ENCODE measurements at places on chromosomes 16 and 17.

- no peak for DNase-seq
These were observed 20.1 kb downstream of the MYBBP1A start for GRCh38 chr17:4534928-4535666.

DNA sequence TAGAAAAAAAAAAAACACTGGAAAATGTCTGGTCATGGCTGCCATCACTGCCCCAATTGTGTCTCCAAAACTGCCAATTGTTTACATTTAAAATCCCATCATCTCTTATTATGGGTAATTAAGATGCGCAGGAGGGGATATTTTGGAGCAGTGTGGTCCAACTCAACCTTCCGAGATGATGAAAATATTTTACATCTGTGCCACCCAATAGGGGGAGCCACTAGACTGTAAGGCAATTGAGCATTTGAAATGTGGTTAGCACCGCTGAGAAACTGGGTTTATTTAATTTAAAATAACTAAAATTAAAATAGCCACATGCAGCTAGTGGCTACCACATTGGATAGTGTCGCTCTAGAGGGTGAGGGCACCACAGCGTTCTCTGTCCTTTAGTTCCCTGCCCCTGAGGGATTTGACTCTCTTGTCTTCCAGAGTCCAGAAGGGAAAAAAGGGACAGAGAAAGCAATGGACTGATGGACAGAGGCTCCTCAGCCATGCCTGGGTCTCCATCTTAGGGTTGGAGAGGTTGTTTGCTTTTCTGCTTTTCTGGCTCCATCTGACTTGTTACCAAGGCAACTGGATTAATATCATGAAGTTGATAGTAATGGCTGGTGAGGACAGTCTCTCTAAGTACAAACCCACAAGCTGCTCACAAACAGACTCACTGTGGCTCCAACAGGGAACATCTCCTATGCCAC lies 3.5 kb downstream of the MPO start:
- DNase-seq = no peak

GRCh38 chr16:72029567-72030271 lies 21.2 kb downstream of the DHODH start:
- no peak for DNase-seq

DNA sequence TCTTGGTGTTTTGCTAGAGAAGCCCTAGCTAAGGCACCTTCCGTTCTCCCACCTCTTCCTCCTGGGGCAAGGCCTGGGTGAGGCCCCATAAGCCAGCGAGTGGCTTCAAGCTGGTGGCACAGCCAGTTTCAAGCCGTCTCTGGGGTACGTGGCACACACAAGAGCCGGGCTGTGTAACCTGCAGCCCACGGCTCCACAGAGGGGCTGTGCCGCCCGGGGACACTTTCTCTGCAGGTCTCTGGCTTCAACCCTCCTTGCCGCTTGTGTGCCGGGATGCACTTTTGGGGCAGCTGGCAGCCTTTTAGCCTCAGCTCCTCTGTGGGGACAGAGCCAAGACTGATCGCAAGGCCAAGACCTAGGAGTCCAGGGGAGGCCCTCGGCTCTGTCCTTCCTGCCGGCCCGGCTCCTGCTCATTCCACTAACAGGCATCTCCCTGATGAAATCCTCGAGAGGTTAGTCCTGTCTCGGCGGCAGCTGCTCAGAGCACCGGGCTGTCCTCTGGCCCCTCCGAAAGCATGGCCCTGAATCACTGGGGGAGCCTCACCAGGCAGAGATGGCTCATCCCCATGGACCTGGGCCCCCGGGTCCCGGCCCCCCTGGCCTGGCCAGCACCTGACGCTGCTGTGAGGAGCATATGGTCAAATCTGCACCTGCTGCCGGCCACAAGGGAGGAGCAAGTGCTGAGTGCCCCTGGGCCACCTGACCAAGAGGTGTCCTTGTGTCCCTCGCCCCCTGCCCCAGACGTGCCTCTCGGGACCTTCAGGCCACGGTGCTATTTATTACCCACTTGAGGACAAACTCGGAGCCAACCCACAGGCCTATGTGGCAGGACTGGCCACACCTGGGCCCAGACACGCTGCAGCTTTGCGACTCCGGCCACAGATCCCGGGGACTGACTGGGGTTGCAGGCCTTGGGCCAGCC lies 98.5 kb downstream of the METRNL start:
- no peak for DNase-seq

- no peak for DNase-seq
These were observed 550.1 kb downstream of the KCNJ18 start for GRCh38 chr17:22242472-22242871.

DNA sequence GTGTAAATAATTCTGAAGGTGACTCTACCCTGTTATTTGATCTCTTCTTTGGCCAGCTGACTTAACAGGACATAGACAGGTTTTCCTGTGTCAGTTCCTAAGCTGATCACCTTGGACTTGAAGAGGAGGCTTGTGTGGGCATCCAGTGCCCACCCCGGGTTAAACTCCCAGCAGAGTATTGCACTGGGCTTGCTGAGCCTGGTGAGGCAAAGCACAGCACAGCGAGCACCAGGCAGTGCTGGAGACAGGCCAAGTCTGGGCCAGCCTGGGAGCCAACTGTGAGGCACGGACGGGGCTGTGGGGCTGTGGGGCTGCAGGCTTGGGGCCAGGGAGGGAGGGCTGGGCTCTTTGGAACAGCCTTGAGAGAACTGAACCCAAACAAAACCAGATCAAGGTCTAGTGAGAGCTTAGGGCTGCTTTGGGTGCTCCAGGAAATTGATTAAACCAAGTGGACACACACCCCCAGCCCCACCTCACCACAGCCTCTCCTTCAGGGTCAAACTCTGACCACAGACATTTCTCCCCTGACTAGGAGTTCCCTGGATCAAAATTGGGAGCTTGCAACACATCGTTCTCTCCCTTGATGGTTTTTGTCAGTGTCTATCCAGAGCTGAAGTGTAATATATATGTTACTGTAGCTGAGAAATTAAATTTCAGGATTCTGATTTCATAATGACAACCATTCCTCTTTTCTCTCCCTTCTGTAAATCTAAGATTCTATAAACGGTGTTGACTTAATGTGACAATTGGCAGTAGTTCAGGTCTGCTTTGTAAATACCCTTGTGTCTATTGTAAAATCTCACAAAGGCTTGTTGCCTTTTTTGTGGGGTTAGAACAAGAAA lies 5.1 kb downstream of the STH start:
- DNase-seq = peak; percentile 26

- no peak for DNase-seq
These were observed 1053.4 kb upstream of the RBFOX1 start for GRCh38 chr16:6279286-6279685.

DNA sequence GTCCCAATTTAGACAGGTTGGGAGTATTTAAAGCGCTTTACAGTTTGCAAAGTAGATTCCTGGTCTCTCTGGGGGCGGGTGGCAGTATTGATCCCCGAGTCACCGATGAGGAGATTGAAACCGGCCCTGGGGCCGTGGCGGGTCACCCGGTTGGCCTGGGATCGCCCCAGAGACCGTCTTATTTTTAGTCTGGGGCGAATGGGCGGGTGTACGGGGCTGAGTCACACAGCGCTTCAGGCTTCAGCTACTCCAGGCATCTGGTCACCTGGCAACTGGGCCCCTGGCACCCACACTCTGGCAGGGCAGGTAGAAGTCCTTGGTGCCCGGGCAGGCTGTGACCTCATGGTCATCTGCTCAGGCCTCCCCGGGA lies 669 bp downstream of the MIEF2 start:
- peak; percentile 46 for DNase-seq

- peak; percentile 69 for DNase-seq
These were observed 45.8 kb downstream of the AKAP1 start for GRCh38 chr17:57130708-57131461.

GRCh38 chr17:28737770-28738679 lies 5.8 kb upstream of the TRAF4 start:
- no peak for DNase-seq

DNA sequence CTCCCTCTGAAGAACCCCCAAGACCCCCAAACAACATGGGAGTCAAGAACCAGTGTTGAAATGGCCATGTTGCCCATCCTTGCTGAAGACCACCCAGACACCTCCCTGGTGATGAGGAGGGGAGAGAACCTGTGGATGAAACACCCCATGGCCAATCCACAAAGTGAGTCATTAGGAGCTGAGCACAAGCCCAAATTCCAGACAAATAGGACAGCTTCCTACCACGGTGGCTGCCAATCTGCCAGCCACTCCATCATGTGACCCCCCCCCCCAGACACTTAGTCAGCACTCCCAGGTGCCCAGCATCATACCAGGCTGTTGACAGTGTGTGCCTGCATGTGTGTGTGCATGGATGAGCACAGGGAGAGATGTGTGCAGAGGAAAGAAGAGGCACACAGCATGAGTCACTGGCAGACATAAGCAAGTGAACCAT lies 26.4 kb upstream of the RPL38 start:
- DNase-seq = peak; percentile 38
